Central memory CD4-positive, alpha-beta T cell (primary cell): ENCODE measurements at places on chromosomes 12 and 14.
A peak's percentile ranks its signal among the peaks of the same experiment; 100 is the strongest.

GRCh38 chr14:56487761-56488160, 91.8 kb upstream of the TMEM260 start:
- no peak for DNase-seq

DNA sequence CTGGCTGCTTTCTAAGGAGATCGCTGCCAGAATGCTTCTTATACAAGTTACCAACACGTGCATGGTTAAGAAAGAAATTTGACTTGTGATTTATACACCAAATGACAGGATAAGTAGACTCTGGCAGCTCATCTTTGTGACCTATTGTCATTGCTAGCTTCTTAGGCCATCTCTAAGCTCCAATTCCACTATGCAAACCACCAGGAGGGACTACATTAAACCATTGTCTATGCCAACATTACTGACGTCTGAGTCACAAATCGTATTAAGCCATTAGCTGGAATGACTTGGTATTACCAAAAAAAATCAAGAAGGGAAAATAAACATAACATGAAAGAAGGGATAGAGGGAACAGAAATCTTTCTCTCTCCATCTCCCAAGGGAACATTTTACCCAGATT, 15.8 kb upstream of the VPS33A start:
- no peak for DNase-seq

DNA sequence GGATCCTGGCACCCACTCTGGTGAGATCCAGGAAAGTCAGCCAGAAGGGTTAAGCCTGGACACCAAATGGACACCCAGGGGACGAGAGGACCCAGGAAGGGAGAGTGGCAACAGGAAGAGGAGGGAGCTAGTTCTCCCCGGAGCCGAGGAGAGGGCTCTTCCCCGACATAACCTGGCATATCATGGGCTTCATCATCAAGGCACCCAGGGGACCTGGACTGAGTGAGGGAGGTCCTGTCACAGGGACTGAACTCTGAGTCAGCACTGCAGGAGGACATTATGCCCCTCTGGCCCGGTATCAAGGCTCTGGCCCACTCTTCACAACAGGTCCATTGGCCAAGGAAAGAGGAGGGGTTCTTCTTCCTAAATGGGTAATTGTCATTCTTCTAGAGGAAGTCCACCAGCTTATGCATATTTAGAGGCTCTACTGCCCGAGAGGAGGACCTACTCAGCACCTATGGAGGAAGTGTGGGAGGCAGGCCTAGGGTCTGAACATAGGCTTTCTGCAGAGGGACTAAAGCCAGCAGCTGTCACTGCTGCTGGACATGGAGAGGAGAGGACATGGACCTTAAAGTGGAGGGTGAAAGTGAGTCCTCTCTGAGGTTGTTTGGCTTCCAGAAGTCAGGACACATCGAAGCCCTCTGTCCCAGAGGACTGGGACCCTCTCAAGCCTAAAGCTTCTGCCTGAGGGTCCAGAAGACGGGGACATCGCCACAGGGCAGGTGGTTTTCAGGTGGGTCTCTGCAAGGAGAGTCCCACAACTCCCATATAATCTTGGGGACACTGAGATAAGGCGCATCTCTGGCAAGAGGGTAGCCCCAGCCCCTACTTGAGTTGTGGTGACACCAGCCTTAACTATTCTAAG, 18.6 kb downstream of the ISCA2 start:
- no peak for DNase-seq

- no peak for DNase-seq
Measured at GRCh38 chr14:79544698-79545070, 666.6 kb downstream of the DIO2 start.

DNA sequence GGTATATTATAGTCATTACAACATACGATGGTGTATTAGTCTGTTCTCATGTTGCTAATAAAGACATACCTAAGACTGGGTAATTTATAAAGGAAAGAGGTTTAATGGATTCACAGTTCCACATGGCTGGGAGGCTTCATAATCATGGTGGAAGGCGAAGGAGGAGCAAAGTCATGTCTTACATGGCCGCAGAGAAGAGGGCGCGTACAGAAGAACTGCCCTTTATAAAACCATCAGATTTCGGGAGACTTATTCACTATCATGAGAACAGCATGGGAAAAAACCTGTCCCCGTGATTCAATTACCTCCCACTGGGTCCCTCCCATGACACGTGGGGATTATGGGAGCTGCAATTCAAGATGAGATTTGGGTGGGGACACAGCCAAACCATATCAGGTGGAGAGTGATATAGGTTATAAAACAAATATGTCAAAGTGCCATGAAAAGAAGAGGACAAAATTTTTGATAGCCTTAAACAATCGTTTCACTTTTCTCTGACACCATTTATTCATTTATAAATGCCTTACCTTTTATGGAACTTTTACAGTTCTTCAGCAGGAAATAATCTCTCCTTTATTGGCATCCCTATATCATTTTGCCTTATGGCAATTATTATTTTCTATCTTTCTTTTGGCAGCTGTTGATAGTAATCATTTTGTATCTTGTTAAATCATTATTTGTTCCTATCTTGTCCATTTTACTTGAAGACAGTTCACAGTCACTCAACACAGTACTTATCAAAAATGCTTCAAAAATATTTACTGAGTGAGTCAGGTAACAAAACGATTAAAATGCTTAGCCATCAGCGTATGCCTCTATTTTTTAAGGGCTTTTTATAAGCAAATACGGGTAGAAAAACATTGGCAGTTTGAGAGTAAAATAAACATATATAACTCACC, 196.0 kb downstream of the RAD51B start:
- DNase-seq: no peak

DNA sequence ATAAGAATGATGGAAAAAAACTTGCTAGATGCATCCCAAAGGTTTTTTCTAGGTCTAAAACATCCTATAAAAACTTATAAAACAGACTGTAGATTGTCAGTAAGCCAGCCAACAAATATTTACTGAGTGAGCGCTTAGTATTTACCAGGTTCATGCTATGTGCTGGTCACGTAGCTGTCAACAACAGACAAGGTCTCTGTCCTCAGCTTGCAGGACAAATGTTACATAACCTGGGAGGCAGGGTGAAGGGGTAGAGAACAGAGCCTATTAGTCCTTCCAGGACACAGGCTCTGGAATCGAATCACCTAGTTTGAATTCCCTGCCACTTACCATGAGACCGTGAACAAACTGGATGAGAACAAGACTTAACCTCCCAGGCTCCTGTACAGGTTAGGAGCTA, 6.4 kb downstream of the NFYB start:
- DNase-seq: no peak

- no peak for DNase-seq
Measured at GRCh38 chr14:94373708-94374107, 14.7 kb downstream of the SERPINA1 start.

DNA sequence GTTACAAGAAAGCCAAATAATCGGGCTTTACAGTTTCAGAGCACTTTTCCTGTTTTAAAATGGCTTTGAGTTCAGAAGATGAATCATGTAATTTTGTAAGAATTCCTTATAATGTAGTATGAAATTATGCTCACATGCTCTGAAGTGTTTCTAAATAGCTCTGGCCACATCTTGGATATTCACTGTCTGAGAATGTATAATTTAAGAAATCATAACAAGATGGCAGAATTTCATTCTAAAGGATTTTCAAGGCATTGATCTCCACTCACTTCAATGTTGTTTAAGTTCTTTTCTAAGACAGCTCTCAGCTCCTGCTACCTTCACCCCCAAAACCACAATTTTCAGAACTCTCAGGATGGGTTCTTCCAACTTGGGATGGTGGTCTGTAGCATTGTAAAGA, 180.1 kb downstream of the DACT1 start:
- DNase-seq: no peak

- DNase-seq: no peak
Measured at GRCh38 chr12:65631621-65632111, 192.6 kb upstream of the HMGA2 start.

- no peak for DNase-seq
Measured at GRCh38 chr12:130920119-130920703, 33.5 kb upstream of the ADGRD1 start.

- no peak for DNase-seq
Measured at GRCh38 chr14:67170660-67171059, 18.6 kb upstream of the GARIN2 start.

GRCh38 chr14:90870950-90871604, 54.8 kb upstream of the TTC7B start:
- no peak for DNase-seq

GRCh38 chr12:49060237-49061156, at the start of gene KMT2D:
KMT2D (minus strand) TSS chr12:49060794; CDS start chr12:49055324, 5,470 bp downstream.
- peak; percentile 88 for DNase-seq

- no peak for DNase-seq
Measured at GRCh38 chr12:118494776-118495175, 118.4 kb downstream of the SUDS3 start.

DNA sequence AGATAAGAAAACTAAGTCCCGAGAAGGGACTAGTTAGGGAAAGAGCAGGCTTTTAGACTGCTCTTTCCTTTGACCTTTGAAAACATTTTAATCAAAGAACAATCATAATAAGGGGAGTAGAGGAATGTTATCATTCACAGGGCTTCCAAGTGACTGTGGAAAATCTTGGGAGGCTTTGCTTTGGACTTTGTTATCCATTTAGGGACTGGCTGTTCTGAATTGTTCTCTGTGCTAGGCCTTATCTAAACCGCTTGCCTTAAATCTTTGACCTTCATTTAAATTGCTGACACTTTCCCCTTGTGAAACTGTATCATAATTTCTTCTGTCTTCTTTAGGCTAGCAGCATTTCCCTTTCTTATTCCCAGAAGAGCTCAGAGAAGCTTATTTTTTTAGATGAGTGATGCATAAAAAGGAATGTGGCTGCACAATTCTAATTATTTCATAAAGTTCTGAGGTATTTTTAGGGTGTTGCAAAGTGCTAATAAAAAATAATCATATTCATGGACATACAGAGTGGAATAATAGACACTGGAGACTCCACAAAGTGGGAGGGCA, 9.5 kb upstream of the CALM1 start:
- DNase-seq: no peak

GRCh38 chr12:104490850-104491249, 34.1 kb downstream of the CHST11 start:
- no peak for DNase-seq

DNA sequence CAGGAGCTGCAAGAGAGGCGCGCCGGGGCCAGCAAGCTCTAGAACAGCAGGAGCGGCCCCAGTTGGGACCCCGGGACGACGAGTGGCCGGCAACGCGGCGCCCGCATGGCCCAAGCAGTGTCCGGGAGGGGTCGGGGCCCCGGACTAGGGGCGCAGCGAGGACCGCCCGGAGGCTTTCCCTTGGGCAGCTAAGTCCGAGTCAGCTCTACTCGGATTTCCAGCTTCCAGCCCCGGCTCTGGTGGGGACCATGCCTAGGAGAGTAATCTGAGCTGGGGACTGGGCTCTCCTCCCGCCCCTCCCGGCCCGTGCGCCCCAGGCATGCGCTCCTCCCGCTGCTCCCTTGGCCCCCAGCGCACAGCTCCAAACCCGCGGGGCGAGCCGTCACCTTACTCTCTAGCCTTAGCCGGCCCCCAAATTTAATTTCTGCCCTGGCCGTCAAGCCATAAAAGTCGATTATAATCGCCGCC, 41.6 kb upstream of the CAPRIN2 start:
- DNase-seq: no peak

- no peak for DNase-seq
Measured at GRCh38 chr14:25955772-25956171, 642.1 kb downstream of the NOVA1 start.

DNA sequence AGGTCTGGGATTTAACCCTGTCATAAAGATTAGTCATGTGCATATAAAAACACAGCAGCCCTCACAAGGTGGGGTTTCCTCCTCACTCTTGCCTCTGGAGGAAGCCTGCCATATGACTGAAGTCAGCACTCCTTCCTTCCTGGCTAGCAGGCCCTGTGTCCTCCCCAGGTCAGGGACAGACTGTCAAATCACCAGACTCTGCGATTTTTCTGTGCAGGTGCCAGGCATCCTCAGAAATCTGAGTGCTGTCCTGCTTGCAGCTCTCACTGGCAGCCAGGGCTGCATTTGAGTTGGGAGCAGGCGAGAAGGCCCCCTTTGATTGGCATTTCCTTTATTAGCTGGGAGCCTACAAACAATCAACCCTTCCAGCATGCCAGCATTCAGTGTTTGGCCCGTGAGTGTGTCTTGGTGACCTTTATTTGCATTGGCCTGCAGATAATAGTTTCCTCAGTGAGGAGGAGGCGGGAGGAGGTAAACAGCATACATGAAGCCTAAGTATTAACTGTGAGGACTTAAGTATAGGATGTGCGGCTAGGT, 183.8 kb upstream of the ARHGAP5 start:
- DNase-seq: no peak

GRCh38 chr12:72493407-72493806, 221.2 kb downstream of the TRHDE start:
- DNase-seq: no peak

- no peak for DNase-seq
Measured at GRCh38 chr12:27077586-27077985, 4.8 kb downstream of the C12orf71 start.

DNA sequence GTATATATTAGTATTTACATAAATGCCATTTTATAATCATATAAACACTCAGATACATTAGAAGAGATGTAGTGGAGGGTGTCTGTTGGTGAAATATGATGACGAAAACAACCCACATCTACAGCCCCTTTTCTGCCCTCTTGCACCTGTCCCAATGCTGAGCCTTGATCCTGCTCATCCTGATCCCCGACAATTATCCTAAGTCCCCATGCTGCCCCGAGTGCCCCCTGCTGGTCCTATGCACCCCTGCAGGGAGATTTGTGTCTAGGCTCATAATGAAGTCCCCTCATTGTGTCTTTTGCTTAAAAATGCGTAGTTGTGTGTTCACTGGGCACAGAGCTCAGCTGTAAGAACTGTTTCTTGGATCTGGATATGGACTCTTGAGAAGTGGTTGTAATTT, 554.5 kb downstream of the TMEM121 start:
- DNase-seq: no peak

DNA sequence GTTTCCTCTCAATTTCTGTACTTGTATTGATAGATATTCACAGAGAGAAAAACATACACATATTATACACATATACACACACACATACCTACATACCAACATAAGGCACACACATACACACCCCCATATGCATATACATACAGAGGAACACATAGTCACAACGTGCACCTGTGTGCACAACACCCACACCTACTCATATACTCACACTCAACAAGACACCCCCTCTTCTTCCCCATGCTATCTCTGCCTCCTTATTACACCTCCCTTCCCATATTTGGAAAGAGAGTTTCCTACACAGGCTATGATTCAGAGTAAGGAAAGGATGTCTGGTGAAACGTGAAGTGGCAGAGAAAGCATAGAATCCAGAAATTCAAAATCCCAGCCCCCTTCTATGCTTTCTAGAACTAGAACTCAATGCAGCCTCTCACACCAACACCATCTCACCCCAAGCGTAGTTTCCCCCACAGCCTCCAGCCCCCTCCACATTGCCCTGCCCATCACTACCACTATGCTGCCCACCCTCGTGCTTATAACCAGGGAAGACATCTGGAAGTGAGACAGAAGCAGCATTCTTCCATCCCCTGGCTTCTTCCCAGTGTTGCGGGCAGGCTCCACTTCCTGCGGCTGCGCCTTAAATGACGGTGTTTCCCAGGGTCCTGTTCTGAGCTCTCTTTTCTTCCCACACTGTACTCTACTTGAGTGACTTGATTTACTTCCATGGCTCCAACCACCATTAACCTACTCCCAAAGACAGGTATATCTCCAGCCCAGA, 2.4 kb downstream of the RNASE8 start:
- no peak for DNase-seq
